Foreskin keratinocyte (primary cell): ENCODE measurements at places on chromosomes 3 and 15. TPM values are rescaled to one million over a fixed set of nuclear protein-coding genes. Genes with fewer than 3 reads are reported as not detected.

Gene ZKSCAN7
- total RNA-seq, result 2.0 and 2.8 TPM in 2 replicates

Gene GP9
- not detected in 2 replicates for total RNA-seq

Gene BDH1
- total RNA-seq, result 19.9 and 27.8 TPM in 2 replicates

Gene MUC20
- 0.07 and 0.28 TPM in 2 replicates for total RNA-seq

Gene SYNPR
- total RNA-seq, result not detected in 2 replicates

Gene SLC24A5
- total RNA-seq, result not detected in 2 replicates

Gene CEP97
- 11.1 and 12.0 TPM in 2 replicates for total RNA-seq
